ENCODE measurements at places on chromosomes 5 and 9.

DNA sequence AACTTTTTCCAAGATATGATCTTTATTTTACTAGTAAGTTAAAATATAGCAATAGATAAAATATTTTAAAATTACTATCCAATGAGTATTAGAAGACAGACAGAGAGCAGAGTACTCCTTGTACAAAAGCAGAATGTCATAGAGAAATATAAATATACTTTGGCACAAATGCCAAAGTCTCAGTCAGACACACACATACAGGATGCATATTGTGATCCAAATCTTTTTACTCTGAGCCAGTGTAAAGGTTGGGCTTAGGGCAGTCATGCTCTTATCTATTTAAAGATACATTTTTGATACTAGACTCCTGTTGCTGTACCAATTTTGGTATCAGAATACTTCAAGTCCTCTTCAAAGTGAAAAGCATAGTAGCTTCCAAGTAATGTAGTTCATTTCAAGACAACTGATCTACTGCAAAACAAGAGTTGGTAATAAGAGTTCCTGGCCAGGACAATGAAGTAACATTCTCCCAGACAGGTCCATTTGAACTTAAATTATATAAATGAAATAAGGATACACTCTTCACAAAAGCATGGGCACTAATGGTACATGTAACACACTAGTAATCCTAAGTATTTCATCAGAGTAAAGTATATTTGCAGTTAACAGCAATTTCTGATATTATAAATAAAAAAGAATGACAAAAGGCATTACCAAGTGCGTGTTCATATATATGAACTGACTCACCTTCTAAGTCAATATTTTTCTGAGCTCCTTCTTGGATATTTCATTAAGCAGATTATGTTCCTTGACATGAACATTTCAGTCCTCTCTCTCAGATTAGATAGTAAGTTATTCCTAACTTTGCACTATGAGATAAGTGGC lies 10.5 kb downstream of the PFDN1 start:
- no peak for DNase-seq

DNA sequence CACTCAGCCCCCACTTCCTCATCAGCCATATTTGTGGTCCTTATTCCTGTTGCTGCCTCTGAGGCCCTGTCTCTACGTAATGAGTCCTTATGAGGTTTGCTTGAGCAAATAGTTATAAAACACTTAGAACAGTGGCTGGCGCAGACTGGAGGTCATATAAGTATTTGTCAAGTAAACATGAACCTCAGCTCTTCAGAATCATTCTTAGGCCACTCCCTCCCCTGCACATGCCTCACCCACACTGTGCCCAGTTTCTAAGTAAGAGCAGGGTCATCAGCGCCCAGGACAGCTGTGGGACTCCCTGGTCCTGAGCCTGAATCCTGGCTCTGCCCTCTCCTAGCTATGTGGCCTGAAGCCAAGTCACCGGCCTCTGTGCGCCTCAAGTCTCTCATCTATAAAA lies 4.0 kb downstream of the ST6GALNAC4 start:
- no peak for DNase-seq

DNA sequence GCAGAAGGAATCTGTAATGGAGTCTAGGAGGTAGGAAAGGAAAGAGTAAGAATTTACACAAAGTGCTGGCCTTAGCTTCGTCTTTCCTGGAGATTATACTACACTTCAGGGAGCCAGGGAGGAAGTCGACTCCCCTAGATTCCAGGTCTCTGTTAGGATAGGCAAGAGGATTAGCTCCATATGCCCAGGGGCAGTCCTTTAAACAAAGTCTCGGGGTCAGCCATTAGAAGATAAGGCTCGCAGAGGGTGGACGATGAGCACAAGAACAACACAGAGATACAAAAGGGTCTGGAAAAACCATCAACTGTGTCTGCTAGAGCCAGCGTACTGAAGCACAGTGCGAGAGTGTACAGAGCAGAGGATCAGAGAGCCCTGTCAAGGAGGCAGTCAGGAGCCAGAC lies 344.7 kb upstream of the TNC start:
- no peak for DNase-seq

GRCh38 chr5:108386345-108387061 lies 4.6 kb upstream of the FBXL17 start:
- peak; percentile 9 for DNase-seq

GRCh38 chr9:26656003-26656870 lies 236.4 kb downstream of the CAAP1 start:
- DNase-seq = peak; percentile 27

DNA sequence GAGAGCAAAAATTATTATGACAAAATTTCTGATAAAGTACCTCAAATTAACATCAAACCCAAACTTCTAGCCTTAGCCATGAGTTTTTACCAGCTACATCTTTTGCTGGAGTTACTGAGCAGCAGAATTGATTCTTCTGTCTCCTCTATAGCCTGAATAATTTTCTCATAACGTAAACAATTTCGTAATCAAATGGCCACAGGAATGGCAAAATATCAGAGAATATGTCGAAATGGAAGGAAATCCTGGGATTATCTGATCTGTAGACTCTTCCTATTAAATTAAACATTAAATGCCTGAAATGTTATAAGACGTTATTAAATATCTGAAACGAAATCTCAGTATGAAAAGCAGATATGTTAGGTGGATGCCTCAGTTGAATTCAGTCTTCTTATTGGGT lies 41.1 kb downstream of the LURAP1L start:
- DNase-seq = no peak

- no peak for DNase-seq
Observed at GRCh38 chr9:132744881-132745755, 74.9 kb downstream of the GTF3C4 start.

GRCh38 chr5:36644727-36645126 lies 38.3 kb downstream of the SLC1A3 start:
- DNase-seq = no peak

GRCh38 chr5:24492229-24492628 lies 152.5 kb downstream of the CDH10 start:
- DNase-seq = no peak

DNA sequence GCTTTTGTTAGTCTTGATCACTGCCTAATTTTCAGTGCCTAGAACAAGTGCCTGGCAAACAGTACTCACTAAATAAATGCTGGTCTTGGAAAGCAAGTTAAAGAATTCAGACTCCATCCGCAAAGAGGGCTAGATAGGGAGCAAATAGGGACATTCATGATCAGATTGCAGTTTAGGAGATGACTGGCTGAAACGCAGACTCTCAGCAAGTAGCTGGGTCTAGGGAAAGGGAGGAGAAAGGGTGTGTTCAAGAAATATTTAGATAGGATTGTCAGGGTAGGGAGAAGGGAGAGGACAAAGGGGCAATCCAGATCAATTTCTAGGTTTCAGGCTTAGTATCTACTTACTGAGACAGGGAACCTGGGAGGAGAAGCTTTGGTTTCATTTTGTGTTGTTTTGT lies 108.4 kb downstream of the ESM1 start:
- no peak for DNase-seq

GRCh38 chr5:153390569-153390968 lies 99.9 kb upstream of the GRIA1 start:
- no peak for DNase-seq

DNA sequence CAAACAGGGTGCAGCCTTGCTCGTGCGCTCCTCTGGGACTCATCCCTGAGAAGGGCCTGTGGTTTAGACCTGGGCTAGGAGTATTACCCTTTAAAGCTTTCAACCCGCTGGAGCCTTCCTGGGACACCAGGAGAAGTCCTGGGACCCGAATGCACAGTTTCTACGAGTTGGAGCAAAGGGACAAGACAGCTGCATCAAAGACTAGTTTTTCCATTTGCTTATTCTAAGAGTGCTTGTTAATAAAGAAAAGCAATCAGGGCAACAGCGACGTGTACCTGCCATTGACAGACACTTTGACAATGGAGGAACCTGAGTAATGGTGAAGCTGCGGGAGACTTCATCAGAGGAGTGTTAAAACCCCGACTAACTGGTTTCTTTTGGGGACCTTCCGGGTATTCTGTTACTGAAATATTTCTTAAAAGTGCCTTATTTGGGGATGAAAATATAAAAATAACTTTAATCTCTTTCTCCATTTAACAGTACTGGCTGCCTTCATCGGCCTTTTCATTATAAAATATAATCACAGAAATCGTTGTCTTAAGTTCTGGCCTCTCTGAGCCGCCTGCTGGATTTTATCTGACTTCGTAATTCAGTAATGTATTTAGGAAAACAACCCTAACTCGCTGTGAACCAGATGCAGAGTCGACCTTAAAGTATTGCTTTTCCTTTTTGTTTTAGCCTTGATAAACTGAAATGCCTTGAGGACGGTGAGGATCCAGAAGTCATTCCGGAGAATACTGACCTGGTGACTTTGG lies 732 bp downstream of the SNAPC3 start:
- DNase-seq = no peak

GRCh38 chr5:143118222-143118621 lies 285.3 kb downstream of the NR3C1 start:
- DNase-seq = no peak

DNA sequence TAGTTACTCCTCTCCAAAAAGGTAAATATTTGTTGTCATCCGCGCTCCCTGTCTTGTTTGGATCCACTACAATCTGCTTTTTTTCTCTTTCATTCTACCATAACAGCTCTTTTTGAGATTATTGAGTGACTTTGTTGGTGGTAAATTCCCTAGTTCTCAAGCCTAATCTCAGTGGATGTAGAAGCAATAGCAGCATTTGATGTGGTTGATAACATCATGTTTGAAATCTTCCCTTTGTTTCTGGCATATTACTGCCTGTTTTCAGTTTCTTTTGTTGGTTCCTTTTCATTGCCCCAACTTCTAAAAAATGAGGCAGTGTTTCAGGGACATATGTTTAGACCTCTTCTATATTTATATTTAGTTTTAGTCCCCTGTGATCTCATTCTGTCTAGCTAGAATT lies 8.9 kb downstream of the CDC42SE2 start:
- DNase-seq = no peak
